ENCODE measurements at places on chromosomes 2 and 18. TPM values are rescaled to one million over a fixed set of nuclear protein-coding genes. Genes with fewer than 3 reads are reported as not detected.

- DNase-seq = no peak
Observed at GRCh38 chr2:46525522-46526155, 46.3 kb downstream of the TMEM247 start.

DNA sequence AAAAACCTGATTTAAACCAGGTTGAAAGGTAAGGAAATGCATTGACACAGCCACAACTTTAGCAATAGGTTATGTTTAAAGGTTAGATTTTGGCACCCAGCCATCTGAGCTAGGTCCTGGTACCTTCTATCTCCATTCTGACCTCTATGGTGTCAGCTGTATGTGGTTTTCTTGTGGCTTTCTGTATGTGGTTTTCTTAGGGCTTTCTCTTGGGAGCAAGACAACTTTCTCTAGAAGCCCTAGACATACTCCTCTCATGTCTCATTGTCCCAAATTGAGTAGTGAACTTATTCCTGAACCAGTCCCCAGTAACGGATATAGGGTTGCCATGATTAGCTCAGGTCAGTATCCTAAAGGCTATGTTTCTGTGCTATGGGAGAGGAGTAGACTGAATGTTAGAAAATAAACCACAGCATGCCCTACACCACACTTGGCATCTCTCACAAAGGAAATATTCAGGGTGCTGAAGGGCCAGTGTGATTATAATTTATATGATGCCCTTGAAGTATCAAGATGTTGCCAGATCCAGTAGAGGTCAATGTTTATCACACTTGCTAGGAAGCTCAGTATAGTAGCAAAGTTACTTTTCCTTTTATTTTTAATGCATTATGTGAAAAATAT is 176.1 kb downstream of the CAPN13 start:
- DNase-seq = no peak

DNA sequence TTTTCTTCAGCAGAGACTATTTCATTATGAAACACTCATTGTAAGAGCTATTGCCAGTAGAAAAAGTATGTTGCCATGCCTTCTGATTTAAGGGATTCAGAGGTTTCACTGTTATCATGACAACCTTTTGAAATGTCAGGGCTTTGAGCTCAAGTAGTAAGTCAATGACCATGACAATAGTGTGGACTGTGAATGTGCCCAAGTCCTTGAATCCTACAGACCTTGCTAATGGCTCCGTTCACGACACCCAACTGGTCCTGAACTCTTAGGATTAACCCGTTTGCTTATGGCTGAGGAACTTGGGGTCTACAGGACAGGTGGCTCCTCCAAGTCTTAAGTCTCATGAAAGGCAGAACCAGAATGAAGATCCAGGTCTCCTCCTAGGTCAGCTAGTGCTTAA is 17.6 kb upstream of the KIDINS220 start:
- no peak for DNase-seq

DNA sequence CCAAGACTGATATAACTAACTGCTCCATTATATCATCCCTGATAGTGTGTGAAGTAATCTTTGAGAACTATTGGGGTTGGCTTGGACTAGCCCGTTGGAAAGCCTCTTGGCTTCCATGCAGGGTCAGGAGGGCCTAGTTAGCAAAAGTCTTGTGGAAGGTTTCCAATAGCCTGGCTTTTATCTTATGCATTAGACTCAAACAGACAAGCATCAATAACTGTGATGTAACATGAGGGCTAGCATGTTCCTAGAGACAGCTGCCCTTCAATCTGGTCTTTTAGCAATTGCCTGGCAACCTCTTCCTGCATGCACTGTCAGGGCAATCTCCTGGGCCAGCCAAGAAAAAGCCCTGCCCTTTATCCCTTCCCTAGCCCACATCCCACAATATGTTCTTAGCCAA is 18.2 kb downstream of the SLC8A1 start:
- no peak for DNase-seq

PDCD1 gene
- total RNA-seq = 2.0 TPM

Data from Right ventricle myocardium superior (tissue), 1 donor.